Activated CD4-positive, alpha-beta T cell treated with anti-CD3 and anti-CD28 coated beads for 48 hours (primary cell): ENCODE measurements at places on chromosomes 2 and 18.

- no peak for DNase-seq
Observed at GRCh38 chr2:187446711-187447110, 1.3 kb downstream of the CALCRL start.

- DNase-seq: peak; percentile 63
Observed at GRCh38 chr2:239381709-239382134, 19.1 kb downstream of the HDAC4 start.

GRCh38 chr2:206481056-206481455, 37.7 kb downstream of the ADAM23 start:
- no peak for DNase-seq

DNA sequence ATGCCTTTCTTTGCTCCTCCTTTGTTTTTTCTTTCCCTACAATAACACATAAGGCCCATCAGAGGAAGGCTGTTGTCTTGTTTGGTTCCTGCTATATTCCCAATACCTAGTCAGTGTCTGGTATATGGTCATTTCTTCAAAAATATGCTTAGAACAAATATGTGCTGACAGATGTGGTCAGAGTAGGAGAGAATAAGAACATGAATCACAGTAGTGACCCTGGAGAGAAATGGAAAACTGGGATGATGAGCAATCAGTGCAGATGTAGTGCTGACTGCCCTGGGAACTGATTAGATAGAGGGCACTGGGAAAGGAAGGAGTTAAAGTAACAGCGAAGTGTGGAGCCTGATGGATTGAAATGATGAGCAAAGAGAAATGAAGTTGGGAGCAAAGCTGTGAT, 189.4 kb upstream of the LHCGR start:
- DNase-seq: no peak

DNA sequence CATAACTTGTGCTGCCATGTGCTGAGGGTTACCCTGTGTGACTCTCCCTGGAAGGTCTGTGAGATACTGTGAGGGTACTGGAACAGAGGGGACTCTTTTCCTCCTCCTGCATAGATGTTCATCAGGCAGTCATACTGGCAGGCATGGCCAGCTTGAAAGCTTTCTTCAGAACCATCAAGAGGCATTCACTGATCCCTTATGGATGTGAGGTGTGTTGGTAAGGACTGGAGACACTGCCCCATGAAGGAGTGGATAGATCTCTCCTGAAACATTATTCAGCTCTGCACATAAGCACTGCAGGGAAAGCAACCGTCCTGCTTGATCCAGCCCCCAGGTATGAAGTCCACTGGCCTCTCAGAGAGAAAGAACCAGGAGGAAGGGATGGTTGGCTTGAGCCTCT, 176.6 kb upstream of the ARL4C start:
- no peak for DNase-seq
